ENCODE measurements at places on chromosomes 11 and 22.

DNA sequence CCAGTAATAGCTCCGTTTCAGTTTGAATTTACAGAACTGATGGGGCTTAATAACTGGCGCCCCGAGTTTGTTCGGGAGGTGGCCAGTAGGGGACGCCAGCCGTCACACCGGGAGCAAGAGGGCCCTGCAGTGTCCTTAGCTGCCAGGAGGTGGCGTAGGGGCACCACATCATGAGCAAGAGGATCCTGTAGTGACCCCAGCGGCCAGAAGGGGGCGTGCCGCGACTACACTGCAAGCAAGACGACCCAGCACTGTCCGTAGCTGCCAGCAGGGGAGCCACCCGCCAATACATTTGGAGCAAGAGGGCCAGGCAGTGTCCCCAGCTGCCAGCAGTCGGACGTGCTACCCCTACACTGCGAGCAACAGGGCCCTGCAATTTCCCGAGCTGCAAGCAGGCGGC, 663.7 kb upstream of the B3GAT1 start:
- no peak for DNase-seq

- DNase-seq = no peak
Measured at GRCh38 chr11:122516686-122517085, 138.8 kb upstream of the UBASH3B start.

DNA sequence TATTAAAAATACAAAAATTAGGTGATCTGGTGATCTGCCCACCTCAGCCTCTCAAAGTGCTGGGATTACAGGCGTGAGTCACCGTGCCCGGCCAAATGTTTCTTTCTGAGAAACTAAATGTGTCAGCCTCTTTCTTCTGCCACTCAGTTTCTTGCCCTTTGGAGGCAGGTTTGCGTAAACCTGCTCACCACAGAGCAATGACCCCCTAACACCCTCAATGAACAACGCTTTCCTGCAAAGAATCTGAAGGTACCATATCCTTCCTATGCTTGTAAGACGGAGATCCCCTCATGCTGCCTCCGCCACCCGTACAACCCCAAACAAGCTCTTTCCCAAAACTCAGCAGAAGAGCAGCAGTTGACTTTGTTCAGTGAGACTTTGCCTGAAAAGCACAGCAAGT, 38.7 kb upstream of the TTLL12 start:
- no peak for DNase-seq

- no peak for DNase-seq
Measured at GRCh38 chr22:38485783-38486182, 17.9 kb downstream of the KDELR3 start.

DNA sequence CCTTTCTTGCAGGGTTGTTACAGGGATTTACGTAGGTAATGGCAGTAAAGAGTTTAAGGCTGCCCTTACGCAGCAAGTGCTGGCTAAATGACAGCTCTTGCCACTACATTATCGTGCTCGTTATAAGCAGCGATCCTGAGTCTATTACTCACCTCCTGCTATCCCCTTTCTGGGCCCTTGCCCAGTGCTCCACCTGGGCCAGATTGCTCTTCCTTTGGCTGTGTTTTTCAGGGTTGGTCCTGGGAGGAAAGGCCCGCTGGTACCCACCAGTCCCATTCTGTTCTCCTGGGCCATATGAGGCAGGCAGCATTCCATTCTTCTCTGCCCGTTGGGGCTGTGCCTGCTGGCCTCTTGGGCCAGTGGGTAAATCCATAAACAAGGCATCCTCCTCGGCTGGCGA, 87.5 kb downstream of the C11orf58 start:
- DNase-seq = no peak

GRCh38 chr11:33687733-33688479, 12.7 kb downstream of the C11orf91 start:
- DNase-seq = no peak

DNA sequence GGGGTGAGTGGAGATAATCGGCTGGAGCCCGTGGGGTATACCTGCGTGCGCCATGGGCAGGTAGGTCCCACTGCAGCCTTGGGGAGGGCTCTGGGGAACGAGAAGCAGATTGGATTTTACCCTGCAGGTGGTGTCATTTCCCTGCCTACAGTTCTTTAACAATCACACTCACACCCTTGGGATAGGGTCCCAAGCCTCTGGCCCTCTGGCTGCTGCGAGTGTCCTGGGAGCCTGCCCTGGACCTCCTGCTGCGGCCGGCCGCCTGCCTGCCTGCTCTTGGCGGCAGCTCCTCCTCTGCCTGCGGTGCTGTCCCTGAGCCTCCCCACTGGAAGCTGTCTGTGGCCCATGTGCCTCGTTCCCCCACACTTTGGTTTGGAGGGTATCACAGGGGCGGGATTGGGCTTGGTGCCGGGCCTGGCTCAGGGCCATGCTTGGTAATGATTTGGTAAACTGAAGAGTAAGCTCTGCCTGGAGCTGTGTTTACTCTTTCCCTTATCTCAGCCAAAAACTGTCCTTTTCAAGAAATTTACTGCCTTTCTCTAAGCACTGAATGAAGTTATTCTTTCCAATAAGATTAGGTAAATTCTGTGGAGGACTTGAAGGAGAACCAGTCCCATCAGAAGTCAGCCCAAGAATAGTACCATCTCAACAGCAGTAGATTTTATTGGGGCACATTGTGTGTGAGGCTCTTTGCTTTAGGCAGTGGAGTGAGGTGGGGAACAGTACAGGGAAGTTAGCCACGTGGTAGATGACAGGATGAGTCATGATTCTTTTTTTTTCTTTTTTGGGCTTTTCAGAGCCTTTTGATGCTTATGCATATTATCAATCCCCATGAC, 53.7 kb downstream of the TBC1D22A start:
- DNase-seq = no peak

- DNase-seq = no peak
Measured at GRCh38 chr11:69563946-69564775, 76.8 kb upstream of the CCND1 start.

DNA sequence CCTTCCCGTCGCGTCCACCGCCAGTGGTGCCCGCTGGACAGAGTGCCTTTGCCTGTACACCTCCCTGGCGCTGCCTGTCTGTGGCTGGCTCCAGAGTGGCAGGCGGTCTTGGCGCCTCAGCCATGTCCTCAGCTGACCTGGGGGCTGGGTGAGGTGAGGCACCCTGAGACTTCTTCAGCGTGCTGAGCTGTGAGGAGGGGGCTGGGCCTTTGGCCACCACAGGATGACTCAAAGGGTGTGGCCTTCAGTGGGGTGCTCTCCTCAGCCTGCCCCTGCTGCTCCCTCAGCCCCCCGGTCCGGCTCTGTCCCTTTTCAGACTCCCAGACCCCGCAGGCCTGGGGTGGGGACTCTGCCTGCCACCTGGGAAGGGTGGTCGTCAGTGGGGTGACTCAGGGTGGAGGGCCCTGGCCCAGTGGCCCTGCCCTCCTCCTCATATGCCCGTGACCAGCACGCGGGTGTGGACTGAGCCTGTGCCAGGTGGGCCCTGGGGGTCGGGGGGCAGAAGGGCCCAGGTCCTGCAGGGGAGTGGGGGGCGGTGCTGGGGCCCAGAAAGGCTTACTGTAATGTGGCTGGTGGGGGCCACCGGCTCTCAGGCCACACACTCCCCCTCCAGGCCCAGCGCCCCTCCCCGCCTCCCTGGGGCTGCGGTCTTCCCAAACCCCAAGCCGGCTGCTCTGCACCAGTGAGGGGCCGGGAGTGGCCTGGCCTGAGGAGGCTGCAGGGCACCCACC, 15.9 kb downstream of the CRELD2 start:
- DNase-seq = no peak

DNA sequence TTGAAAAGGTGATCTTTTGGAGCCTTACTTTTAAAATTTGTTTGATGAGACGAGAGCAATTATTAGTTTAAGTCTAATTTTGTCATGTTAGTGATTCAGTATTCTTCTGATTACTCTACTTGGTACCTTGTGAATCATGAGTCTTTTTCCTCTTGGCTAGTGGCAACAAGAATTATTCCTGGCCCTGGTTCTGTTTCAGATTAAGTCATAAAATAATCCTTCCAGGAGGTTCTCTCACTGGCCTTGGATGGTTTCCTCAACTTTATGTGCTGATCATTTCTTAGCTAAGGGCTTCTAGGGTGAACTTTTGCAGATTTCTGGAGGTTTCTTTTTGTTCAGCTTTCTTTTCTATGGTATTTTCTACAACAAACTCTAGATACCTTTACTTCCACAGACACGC, 741.8 kb upstream of the LUZP2 start:
- DNase-seq = no peak

GRCh38 chr22:31143537-31143936, 3.2 kb upstream of the PLA2G3 start:
- no peak for DNase-seq

DNA sequence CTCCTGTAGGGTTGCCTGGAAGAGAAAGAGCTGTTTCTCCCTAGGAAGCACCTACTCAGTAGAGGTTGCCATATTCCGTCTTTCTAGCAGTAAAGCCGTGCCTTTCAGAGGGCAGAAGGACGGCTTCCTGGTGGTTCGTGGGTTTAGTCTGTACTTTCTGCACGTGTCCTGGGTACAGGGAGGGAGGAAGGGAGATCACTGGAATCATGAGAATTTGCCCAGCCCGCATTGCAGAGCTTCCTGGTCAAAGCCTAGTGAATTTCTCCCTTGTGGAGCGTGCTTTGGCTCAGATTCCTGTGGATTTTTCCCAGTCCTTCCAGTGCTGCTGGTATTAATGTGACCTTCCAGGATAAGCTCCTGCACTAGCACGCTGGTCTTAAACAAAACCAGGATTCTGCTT, 44.9 kb downstream of the GRAMD1B start:
- no peak for DNase-seq

- DNase-seq = no peak
Measured at GRCh38 chr11:45147891-45148675, 1.6 kb downstream of the PRDM11 start.

DNA sequence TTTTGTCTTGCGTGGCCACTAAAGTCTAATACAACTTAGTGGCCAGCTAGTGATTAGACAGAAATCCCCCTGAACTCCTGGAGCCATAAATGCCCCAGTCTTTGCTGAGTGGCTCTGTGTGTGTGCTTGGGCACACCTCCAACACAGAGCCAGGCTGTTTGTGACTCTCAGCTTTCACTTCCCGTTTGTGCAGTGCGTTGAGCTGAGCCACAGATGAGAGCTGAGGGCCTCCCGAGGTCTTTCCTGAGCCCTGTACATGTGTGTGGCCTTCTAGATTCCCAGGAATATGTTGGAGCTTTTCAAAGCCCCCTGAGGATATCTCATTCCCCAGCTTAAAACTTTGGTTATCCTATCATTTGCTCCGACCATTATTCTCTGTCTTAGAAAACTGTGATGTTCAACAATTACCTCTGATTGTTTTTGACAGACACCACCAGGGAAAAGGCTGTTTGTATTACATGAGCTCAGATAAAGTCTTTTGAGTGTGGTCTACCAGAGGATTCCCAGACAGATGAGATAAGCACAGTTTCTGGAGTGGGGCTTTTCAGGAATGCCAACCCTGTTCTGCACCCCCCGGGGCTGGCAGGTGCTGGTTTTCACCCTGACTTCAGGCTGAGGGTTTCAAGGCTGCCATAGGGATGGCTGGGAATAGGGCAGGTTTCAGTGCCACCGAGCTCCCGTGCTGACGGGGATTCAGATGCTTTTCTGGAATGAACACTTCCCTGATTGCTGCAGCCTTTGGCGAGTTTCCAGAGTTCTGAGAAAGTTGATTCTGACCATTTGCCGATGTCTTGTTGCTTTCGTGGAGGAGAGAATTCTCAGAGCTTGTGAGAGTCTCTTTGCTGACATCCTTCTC, 23.8 kb downstream of the IGHMBP2 start:
- DNase-seq = no peak

DNA sequence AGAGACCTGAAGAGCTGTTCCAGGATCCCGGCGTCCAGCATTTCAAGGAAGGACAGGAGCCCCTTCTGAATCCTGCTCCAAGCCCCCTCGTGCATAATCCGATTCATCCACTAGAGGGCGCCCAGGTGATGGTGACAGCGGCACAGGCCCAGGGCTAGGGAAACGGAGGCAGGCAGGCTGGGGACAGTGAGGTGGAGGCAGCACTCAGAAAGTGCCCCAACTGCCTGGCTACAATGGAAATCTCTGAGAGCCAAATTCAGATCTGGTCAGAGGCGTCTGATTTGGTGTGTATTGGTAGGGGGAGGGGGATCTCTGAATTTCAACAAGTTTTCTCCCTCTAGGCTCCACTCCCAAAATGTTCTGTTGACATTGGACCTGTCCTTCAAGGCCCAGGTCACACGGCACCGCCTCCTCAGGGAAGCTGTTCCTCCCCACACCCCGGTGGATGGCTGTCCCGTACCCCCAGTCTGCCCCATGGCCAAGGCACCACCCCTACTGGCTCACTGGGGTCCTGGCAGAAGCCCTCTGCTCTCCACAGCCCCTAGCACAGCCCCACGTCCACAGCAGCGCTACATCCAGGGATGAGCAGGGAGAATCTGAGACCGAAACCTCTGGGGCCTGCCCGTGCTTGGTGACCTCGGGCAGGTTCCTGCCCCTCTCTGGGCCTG, 142.9 kb downstream of the CRYBB2 start:
- DNase-seq = no peak

DNA sequence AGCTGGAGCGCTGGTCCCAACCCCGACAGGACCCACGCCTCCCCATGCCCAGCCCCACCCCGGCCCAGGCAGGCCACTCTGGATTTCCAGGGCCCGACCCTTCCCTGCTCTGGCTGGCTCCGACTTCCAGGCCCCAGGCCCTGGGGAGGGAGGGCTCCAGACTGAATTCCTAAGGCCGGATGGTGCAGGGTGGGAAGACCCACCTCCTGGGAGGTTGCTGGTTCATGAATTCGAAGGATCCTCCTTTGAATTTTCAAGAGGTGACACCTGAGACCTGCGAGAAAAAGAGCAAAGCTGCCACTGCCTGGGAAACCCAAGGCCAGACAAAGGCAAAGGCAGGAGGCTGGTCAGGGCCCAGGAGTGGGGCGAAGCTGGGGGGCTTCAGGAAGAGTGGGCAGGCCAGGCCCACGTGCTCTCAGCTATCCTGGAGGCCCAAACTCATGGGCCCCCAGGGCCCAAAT, 47.0 kb upstream of the LINC01488 start:
- DNase-seq = no peak

DNA sequence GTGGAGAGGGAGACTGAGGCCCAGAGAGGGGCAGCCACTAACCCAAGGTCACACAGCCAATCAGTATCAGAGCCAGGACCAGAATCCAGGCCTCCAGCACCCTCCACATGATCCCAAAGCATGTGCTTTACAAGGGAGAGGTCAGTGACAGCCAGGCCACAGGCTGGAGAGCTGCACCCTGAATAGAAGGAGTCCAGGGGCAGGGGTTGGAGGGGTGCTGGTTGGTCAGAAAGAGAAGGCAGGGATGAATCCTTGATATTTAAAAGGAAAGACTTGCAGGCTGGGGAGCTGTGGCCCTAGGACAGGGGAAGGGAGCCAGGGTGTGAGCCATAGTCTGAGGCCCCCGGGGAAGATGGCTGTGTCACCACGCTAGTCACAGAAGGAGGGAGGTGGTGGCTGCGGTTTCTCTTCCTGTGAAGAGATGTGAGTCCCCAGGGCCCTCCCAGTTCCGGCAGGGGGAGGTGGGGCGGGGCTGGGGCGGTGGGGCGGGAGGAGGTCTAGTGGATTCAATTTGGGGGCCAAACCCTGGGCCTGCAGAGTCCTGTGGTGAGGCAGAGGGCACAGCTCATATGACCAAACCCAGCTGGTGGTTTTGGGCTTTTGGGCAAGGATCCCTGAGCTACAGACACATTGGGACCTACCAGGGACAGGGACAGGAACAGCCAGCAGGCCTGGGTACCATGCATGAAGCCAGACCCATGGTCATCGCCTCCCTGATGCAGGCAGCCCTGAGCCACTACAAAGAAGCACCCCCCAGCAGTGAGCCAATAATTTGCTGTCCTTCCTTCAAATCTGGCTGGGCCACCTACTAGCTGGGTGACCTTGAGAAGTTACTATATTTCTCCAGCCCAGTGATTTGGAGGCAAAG, 14.0 kb downstream of the RAC2 start:
- DNase-seq = peak; percentile 37

GRCh38 chr11:1946812-1947484, at the start of gene MRPL23:
TSS of gene MRPL23 (plus strand) at chr11:1947332. CDS start at chr11:1947363, 31 bp downstream.
- DNase-seq = no peak

GRCh38 chr11:66950112-66950535, 8.1 kb downstream of the PC start:
- DNase-seq = no peak

All from GM04503 (cell line).